HS-5 (cell line): ENCODE measurements at places on chromosomes 5 and 9.

- no peak for DNase-seq
Observed at GRCh38 chr9:124385623-124386022, 29.6 kb downstream of the PSMB7 start.

GRCh38 chr9:107760469-107761242 is 271.1 kb upstream of the KLF4 start:
- DNase-seq: no peak

DNA sequence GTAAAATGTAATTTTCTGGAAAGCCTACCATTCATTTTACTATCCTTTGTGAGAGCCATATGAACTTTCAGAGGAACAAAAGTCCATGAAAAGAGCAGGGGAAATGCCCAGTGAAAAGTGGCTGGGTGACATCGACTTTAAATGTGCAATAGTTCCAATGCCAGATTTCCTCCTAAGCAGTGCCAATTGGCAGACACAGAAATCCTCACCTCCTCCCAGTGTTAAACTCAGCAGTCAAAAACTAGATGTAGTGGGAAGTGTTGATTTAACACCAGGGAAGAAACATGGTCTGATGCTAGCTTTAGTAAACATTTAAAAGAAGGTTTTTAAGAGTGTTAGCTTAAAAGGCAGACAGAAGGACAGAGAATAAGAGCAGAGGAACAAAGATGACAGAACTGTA is 2055.2 kb downstream of the MAT2B start:
- DNase-seq: no peak

- no peak for DNase-seq
Observed at GRCh38 chr9:80701061-80701460, 988.3 kb downstream of the TLE1 start.

GRCh38 chr9:136995772-136996311 is 526 bp downstream of the CLIC3 start:
- DNase-seq: no peak

GRCh38 chr5:66643387-66643786 is 47.2 kb downstream of the MAST4 start:
- DNase-seq: no peak

- no peak for DNase-seq
Observed at GRCh38 chr5:180194410-180195345, 14.3 kb downstream of the RASGEF1C start.

DNA sequence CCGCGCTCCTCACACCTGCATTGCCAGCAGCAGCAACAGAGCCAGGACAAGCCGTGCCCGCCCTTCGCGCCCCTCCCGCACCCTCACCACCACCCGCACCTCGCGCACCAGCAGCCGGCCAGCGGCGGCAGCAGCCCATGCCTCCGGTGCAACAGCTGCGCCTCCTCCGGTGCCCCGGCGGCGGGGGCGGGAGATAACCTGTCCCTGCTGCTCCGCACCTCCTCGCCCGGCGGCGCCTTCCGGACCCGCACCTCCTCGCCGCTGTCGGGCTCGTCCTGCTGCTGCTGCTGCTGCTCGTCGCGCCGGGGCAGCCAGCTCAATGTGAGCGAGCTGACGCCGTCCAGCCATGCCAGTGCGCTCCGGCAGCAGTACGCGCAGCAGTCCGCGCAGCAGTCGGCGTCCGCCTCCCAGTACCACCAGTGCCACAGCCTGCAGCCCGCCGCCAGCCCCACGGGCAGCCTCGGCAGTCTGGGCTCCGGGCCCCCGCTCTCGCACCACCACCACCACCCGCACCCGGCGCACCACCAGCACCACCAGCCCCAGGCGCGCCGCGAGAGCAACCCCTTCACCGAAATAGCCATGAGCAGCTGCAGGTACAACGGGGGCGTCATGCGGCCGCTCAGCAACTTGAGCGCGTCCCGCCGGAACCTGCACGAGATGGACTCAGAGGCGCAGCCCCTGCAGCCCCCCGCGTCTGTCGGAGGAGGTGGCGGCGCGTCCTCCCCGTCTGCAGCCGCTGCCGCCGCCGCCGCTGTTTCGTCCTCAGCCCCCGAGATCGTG is 517 bp downstream of the KCNN2 start:
- no peak for DNase-seq

DNA sequence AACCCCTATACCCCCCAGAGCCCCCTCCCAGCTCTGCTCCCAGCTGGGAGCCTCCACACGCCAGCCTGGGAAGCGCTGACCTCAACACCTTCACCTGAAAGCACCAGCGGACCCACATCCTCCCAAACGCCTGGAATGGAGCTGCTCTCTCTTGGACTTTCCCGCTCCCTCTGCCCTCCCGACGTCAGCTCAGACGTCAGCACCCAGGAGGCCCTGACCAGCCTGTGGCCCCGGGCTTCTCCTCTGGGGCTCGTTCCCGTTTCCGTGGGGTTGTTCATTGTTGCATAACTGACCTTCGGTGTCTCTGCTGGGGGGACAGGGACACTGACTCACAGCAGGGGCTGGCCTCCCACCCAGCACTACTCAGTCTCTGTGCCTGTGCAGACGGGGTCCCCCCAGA is 35.0 kb upstream of the SLC6A3 start:
- DNase-seq: no peak

GRCh38 chr5:177491429-177491945 is 5.9 kb downstream of the PDLIM7 start:
- no peak for DNase-seq

DNA sequence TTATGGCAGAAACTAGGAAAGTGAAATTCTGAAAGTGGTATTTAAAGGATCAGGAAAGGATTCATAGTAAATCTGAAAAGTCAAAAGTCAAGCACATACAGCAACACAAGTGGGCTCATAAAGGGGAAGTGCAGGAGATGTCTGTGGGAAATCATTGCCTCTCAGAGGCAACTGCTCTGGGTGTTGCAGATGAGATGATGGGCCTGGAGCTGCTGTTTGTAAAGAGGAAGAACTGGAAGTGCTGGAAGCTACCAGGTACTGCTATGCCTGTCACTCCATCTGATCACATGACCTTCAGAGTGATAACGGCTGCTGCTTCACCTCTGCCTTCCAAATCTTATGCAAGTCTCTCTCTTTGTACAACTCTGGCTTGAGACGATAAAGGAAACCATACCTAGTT is 55.9 kb downstream of the ADRB2 start:
- DNase-seq: no peak

DNA sequence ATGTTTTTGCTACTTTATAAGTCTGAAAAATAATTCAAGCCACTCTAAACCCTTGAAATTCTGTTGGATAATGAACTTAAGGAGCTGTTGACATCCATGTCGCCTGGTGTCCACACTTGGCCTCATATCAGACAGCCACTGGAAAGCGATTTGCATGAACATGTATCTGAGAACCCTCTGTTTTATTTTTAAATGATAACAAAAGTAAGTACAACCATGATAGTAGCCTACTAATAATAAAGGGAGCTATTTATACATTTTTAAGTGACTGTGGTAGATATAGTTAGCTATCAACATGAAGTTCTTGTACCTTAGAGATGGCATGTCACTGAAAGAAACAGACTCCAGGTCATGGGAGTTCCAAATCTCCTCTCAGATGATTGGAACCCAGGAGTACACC is 53.3 kb downstream of the PLCXD3 start:
- no peak for DNase-seq

GRCh38 chr5:79547982-79548381 is 34.0 kb upstream of the HOMER1 start:
- no peak for DNase-seq

DNA sequence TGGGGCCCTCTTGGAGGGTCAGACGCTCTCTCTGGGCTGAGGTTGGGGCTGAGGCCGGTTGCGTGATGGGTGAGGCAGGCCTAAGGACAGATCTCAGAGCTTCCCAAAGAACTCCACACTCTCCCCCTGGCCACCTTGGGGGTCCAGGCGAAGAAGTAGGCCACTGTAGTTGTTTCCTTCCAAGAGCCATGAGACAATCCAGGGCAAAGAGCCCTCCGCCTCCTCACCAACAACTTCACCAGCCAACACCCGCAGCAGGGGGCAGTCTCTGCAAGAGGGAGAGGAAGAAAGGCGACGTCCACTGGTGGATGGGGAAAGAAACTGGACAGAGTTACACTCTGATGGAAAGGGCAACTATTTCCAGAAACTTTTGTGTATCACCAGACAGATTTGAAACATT is 10.7 kb downstream of the SLC35A4 start:
- no peak for DNase-seq

GRCh38 chr5:34057569-34057968 is 14.6 kb upstream of the C1QTNF3 start:
- no peak for DNase-seq

DNA sequence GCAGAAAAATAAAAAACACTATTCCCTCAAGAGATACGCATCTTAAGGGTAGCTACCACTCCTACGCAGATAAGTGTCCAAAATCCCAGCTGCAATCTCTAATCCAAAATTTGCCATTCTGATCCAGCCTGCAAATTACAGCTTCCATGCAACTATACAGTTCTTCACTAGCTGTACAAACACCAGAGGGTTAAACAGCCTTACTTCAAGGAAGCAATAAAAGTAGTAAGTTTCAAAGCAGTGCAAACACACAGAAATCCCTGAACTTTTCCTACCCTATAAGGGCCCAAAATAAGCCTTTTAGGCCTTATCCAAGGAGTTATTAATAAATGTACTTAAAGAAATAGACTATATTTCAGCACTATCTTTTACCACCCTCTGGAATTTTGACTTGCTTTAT is 39.5 kb downstream of the PWWP2A start:
- DNase-seq: no peak
